ENCODE measurements at places on chromosomes 3 and 15.

DNA sequence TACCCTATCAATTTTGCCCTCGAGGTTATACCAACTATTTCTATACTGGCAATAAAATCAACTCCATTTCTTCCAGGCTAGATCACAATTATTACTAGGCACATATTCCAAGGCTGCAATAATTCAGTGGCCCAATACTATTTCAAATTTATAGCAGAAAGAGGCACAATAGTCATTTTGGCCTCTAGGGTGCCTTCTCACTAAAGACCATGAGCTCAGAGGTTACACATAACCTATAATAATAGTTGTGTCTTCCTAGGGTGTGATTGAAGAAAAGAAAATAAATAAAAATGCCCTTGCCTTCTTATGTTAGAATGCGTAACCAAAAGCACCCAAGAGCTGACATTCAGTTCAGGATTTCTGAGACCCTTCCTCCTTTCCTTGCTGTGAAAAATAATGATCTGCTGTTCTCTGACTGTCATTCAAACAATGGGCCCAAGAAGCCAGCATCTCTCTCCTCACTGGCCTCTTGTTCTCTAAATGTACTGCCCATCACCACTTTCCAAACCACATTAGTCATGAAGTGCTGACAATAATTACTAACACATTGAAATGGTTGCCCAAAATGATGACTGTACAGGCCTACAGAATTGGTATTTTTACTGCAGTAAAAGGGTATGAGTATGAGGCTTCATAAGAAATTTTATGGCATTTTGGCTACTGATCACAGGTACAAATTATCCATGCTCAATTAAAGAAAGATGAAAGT lies 244.8 kb downstream of the LRRN1 start:
- peak; percentile 2 for DNase-seq

GRCh38 chr15:32893421-32893820 lies 175.6 kb downstream of the GREM1 start:
- DNase-seq: no peak

GRCh38 chr3:125072749-125073389 lies 17.1 kb upstream of the HEG1 start:
- no peak for DNase-seq

- peak; percentile 37 for DNase-seq
Observed at GRCh38 chr3:49844464-49845183, 11.7 kb downstream of the TRAIP start.

GRCh38 chr15:37031198-37031597 lies 69.2 kb downstream of the MEIS2 start:
- peak; percentile 46 for DNase-seq

GRCh38 chr3:25567388-25567787 lies 97.3 kb downstream of the TOP2B start:
- no peak for DNase-seq

DNA sequence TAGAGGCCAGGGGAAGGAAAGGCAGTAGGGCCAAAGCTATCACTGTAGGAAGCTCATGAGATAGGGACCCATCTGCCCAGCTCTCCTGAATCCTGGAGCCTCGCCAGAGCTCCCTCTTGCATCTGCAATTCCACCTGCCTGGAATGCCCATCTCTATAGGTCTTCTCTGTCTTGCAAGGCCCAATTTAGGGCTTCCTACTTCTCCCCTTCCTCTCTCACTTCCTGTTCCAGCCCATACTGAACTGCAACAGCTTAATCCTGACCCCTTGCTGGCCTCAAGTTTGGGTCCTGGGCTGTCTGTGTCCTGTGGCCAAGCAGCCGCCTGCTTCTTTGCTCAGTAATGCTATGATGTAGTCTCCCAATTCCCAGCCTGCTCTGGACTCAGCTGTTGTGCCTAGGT lies 3.6 kb upstream of the PTPN23 start:
- no peak for DNase-seq

GRCh38 chr3:110568246-110568645 lies 503.4 kb upstream of the NECTIN3 start:
- DNase-seq: peak; percentile 97

DNA sequence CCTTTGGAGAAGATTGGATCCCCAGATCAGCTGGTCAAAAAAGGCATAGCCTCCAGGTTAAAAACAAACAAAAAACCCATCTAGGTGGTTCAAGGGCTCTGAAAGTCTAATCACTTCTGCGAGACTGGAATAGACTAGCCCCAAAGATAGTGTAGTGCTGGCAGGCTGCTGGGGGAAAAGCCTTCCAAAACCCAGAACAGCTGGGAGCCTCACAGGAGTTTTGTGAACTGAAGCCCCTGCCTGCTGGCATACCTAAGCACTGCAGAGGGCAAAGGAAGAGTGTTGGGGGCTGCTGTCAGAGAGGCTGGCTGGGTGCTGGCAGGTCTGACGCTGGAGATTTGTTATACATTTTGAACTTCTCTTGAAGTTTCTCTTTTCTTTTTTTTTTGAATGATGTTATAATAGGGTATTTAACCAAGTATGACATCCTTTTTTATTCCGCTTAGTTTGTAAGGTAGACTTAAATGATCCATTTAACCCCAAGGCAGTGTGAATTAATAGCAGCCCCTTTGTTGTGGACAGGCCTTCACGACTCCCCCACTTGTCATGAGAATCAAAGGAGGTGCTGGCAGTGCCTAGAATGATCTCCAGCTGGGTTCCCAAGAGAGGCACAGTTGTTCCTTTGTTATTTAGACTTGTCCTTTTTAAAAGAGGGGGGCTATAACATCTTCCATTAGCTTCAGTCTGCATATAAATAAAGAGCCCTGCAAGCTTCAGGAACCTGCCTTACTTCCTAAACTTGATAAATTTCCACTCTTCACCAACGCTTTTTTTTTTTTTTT lies 53.9 kb downstream of the CRTC3 start:
- DNase-seq: no peak

DNA sequence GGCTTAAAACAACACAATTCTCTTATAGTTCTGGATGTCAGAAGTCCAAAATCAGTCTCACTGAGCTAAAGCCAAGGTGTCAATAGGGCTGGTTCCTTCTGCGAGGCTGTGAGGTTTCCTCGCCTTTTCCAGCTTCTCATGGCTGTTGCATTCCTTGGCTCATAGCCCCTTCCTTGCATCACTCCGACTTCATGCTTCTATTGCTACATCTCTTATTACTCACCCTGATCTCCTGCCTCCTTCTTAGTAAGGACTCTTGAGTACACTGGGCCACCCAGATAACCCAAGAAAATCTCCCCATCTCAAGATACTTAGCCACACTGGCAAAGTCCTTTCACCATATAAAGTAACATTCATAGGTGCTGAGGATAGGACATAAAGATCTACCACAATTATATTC lies 193.9 kb downstream of the ADAMTS17 start:
- no peak for DNase-seq

- DNase-seq: peak; percentile 45
Observed at GRCh38 chr3:27485866-27486265, 1.7 kb upstream of the SLC4A7 start.

DNA sequence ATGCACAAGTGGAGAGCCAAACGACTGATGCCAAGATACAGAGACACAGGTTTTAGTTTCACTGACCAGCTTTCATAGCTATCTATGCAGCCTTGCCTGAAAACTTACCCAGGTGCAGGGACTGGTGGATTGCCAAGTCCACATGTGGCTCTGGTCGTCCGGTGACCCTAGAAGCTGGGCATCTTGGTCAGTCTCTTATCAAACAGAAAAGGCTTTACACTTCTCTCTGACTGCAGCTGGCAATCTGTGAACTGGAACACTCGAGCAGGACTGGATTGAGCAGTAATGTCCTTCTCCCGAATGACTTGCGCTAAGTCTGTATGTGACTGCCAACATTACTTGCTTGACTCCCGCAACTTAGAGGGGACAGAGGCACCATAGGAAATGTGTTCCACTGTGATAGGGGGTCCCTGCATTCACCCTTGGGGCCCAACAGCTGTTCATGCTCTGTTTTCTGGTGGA lies 63.0 kb upstream of the SIAH2 start:
- no peak for DNase-seq

DNA sequence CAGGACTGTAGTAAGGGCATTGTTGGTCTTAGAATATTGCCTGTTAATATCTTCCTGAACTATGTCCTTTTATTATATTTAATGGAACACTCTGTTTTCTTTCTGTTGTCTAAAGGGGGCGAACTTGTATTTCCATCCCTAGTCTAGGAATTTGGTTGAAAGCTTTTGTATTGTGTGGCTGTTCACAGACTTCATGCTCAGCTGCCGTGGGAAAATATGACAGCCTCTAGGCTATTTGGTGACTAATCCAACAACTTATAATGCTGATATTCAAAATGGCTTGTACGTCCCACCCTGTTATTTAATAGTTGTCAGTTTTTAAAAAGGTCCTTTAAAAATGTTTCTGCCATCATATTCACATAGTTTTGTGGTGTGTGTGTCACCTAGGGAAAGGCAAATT lies 202.6 kb downstream of the KLHL25 start:
- peak; percentile 93 for DNase-seq

- DNase-seq: no peak
Observed at GRCh38 chr15:29969562-29970401, 113.0 kb upstream of the GOLGA8J start.

- DNase-seq: peak; percentile 73
Observed at GRCh38 chr3:191889756-191890155, 428.8 kb downstream of the PYDC2 start.

- DNase-seq: peak; percentile 99
Observed at GRCh38 chr3:196793246-196793645, 53.6 kb downstream of the PAK2 start.

DNA sequence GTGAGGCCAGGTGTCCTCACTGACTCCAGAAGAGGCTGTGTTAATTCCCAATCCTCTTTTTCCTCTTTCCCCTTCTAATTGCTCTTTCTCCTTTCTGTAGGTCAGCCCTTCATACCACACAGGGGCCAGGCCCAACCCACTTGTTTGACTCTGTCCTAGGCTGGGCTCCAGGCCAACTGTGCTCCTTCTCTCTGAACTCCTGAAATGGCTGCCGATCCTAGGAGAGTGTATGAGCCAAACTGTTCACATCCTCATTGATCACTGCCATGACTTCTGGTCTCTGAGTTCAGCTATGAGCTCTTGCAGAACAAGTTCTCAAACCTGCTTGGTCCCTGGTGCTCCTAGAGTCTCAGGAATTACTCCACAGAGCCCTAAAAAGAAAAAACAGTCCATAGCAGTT lies 145.1 kb downstream of the VGLL4 start:
- peak; percentile 83 for DNase-seq

DNA sequence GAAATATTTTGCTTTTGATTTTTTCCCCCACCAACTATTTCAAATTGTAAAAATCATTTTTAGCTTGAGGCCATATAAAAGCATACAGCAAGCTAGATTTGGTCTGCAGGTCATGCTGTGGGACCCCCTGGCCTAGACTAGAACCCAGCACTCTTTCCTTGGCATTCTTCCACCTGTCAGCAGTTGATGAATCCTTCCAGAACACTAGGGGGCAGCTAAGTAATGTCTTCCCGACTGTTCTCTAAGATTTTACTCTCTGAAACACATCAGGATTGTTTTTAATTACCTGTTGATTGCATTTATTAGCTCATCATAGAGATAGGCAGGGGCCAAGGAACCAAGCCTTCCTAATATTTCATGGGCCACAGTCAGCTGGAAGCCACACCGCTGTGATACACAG lies 174.5 kb downstream of the CACNA1D start:
- no peak for DNase-seq

DNA sequence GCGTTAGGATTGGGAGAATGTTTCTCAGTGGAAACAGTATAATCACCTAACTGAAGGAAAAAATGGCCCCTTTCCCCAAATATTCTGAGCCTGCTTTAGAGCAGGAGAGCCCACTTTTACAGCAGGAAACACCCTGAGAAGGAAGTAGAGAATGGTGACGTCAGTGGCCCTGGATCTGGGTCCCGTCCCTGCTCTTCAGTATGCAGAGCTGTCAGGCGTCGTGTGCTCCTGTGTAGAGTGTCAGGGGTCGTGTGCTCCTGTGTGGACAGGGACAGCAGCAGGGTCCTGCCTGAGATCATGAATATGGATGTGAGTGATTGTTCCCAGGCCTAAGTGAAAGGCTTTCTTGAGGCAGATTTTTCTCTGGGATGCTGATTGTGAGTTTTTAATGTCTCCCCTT lies 45.2 kb downstream of the CGNL1 start:
- no peak for DNase-seq

DNA sequence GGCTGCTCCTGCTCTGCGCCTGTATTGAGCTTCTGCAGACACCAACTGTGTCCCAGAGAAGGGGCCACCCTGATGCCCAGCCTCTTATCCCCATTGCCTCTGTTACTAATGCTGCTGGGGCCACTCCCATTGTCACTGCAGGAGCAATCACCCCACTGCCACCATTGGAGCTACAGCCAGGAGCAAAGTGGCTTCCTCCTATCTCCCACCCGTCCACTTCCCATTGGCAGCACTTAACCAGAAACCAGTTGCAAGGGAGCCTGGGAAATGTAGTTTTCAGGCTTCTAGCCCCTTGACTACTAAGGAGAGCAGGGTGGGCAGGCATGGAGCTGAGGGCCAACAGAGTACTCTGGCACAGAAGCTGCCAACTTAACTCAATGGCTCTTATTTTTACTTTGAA lies 55.9 kb upstream of the KLF13 start:
- DNase-seq: no peak

GRCh38 chr15:42727750-42728381 lies 9.1 kb downstream of the CDAN1 start:
- DNase-seq: no peak

DNA sequence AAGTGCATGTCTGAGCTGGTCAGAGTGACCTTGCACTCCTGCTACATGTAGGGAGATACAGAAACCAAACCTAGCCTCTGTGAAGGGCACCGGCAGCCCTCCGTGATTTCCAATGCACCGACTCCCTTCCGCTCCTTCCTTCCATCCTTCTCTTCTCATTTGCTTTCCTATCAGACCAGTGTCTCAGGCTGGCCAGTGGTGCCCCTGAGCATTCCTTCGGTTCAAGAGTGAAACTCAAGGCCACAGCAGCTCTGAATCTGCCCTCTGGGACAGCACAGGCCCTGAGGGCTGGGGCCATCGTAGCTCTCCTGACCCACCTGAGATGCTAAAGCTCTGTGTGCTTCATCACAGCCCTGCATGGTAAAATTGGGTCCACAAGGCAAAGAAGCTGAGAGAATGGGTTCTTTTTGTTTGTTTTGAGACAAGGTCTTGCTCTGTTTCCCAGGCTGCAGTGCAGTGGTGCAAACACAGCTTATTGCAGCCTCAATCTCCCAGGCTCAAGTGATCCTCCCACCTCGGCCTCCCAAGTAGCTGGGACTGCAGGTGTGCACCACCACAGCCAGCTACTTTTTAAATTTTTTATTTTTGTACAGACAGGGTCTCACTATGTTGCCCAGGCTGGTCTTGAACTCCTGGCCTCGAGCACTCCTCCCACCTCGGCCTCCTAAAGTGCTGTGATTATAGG lies 2.3 kb upstream of the BMF start:
- no peak for DNase-seq

GRCh38 chr3:124812291-124813265 lies 74.6 kb downstream of the ITGB5 start:
- peak; percentile 99 for DNase-seq

DNA sequence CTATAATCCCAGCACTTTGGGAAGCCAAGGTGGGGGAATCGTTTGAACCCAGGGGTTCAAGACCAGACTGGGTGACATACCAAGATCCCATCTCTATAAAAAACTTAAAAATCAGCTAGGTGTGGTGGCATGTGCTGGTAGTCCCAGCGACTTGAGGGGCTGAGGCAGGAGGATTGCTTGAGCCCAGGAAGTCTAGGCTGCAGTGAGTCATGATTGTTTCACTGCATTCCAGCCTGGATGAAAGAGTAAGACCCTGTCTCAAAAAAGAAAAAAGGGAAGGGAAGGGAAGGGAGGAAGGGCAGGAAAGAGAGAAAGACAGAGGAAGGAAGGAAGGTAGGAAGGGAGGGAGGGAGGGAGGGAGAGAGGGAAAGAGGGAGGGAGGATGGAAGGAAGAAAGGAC lies 133.7 kb upstream of the LRRN1 start:
- peak; percentile 15 for DNase-seq

GRCh38 chr3:11578169-11578568 lies 65.5 kb downstream of the VGLL4 start:
- no peak for DNase-seq

- no peak for DNase-seq
Observed at GRCh38 chr3:133965013-133965570, 64.6 kb downstream of the SLCO2A1 start.

All from M059J (cell line).